Foreskin keratinocyte (primary cell): ENCODE measurements at places on chromosomes 1 and 21. TPM values are rescaled to one million over a fixed set of nuclear protein-coding genes. Genes with fewer than 3 reads are reported as not detected.

Gene G0S2
- total RNA-seq: 19.7 and 24.0 TPM in 2 replicates

DNA sequence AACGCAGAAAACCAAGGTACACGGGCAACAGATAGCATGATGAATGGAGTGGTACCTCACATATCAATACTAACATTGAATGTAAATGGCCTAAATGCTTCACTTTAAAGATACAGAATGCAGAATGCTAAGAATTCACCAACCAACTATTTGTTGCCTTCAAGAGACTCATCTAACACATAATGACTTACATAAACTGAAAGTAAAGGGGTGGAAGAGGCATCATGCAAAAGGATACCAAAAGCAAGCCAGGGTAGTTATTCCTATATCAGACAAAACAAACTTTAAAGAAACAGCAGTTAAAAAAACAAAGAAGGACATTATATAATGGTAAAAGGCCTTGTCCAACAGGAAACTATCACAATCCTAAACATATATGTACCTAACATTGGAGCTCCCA is 137.1 kb upstream of the APP start:
- DNase-seq: no peak

Gene MAP3K7CL
- 14.5 and 15.0 TPM in 2 replicates for total RNA-seq

DNA sequence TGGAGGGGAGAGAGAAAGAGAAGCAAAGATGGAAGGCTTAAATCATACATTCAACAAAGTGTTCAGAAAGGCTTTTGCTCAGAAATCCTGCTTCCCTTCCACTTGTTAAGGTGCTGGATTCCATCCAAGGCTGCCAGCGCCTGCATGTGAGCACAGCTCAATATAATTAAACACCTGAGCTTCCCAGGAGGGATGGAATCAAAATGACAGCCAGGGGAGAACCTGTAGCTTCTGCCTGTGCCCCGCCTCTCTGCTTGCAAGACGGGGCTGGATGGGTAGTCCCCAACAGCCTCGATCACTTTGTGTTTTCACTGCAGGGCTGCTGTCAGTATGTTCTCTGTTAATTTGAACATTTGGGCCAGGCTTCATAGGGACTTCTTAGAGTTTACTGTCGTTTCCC is 225.7 kb downstream of the KCNH1 start:
- DNase-seq: no peak

Gene KCNJ9
- total RNA-seq: not detected in 2 replicates

- no peak for DNase-seq
These were observed 89.3 kb upstream of the SGIP1 start for GRCh38 chr1:66444438-66445265.

DNA sequence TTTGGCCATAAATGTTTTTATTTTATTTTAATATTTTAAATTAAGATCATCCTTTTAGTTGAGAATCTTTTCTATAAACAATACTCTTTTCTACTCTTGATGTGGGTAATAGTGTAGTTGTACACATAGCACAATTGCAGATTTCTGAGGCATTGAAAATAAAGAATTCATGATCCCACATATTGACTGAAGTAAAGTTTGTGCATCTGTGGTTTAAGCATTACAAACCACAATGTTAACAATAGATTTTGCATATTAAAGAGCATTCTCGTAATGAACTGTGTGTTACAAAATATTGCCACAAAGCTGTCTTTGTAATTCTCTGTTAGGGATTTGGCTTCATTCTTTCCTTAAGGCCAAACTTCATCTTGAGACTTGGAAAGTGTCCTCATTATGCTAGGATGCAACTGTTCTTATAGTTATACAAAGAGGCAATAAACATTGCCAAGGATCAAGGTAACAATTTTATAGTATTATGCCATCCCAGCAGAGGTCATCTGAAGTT is 256.8 kb downstream of the OLFM3 start:
- no peak for DNase-seq

Gene PCP4L1
- not detected in 2 replicates for total RNA-seq

Gene MROH9
- not detected in 2 replicates for total RNA-seq

DNA sequence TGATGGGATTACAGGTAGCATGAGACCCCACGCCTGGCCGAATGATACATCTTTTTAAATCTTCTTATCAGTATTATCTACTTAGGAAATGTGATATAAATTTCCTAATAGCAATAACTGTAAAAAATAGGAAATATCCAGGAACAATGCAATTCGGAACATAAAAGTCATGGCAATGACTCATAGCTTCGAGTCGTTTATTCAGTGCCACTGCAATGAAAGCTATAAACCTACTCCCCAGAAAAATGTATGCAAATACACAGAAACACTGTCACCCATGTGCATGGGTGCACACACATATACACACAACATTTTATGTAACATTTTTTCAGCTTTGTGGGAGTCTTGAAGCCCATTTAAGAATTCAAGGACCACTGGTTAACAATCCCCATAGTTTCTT is 194.6 kb downstream of the PATJ start:
- no peak for DNase-seq

GRCh38 chr21:42239973-42240372 is 21.0 kb downstream of the ABCG1 start:
- no peak for DNase-seq

- DNase-seq: no peak
These were observed 269.2 kb downstream of the USH2A start for GRCh38 chr1:216154063-216154462.

DNA sequence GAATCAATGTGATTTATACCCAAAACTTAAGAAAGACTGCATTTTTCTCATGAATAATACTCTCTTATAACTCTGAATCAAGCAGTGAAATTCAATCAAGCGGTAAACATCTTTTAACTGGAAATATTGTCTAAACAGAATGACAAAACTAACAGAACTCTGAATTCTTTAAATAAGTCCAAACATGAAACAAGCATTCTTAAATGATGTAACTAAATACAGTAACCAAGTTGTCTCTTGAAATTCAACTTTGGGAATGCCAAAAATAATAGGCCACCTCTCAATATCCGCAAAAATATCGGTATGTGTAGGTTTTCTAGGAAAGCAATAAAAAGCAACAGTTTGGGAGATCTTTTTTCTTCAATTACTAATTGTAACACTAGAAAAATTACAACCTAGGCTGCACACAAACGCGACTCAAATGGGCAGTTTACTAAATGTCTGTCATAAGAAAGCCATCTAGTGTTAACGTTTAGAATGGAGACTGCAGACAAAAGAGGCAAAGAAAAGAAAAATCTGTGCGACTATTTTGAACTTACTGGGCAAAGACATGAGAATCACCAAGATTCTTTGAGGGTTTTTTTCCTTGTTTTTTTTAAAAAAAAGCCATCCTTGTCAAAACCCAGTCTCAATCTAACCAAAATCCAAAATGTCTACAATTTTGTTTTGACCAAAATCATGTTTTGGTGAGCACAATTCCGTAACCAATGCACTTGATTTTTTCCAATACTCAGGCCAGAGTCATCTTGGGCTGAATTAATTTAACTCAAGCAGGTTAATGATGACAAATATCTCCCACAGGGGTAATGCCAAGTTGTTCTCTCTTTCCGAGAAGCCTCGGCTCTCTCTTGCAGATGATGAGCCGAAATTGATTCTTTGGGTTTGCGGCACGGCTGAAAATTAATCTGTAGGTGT is 1.3 kb downstream of the SIPA1L2 start:
- no peak for DNase-seq

- DNase-seq: no peak
These were observed 14.6 kb upstream of the PPP2R5A start for GRCh38 chr1:212270564-212270963.

DNA sequence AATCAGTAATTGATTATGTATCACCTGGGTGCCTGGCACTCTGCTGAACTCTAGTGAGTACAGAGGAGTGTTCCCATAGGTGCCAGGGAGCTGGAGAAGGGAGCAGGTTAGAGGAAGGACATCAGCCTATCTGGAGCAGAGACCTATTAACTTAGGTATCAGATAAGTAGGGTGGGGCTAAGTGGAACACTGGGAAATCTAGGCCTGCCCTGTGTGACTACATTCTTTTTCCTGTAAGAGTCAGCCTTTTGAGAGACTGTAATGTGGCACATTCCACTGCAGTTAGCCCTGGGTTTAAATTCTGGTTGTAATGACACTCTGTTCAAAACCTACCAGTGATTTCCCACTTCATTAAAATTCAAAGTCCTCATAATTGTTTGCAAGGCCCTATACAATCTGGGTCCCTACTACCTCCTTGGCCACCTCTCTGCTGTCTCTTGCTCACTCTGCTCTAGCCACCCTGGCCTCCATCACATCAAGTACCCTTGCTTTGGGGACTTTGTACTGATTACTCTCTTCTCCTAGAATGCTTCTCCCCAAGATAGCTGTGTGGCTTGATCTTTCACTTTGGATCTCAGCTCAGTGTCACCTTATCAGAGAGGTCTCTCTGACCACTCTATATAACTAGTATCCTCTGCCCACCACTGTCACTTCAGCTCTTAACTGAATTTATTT is 12.9 kb downstream of the STX12 start:
- DNase-seq: peak; percentile 66

DNA sequence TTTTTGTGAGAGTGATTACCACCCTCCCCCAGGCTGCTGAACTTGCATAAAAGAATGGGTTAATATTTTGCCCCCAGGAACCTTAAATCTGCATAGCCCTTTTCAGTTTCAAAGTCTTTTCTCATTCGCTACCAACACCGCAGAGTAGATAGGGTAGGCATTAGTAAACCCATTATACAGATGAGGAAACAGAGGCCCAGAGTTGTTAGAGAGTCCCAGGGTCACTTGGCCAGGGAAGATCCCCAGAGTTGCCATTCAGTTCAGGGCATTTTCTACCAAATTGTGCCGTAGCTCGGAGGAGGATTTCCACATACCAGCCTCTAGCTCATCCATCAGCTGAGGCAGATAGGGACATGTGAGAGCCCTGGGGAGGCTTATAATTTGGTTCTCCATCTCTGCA is 40.5 kb downstream of the NEK2 start:
- no peak for DNase-seq

Gene FLG2
- total RNA-seq: 0.04 and 0.07 TPM in 2 replicates

DNA sequence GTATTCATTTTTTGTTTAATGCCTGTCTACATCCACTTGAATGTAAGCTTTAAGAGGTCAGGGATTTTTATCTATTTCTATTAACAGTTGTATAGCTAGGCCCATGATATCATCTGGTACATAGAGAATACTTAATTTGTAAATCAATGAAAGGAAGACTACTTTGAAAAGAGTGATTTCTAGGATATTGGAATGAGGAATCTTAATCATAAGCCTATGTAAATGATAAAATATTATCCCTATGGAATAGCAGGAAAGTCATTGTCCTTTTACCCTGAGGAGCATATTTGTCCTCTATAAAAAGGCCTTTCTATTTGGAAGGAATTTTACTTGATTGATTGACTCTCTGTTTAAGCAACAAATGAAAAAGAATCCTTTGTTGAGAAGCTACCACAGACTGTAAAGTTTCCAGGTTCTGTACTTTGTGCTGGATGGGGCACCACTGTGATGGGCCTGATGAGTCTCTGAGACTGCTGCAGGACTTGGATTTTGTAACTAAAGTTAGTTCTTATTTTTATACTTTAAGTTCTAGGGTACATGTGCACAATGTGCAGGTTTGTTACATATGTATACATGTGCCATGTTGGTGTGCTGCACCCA is 53.8 kb downstream of the MAST2 start:
- no peak for DNase-seq
